T1000 (cell line): ENCODE measurements at places on chromosomes 13 and 19.

DNA sequence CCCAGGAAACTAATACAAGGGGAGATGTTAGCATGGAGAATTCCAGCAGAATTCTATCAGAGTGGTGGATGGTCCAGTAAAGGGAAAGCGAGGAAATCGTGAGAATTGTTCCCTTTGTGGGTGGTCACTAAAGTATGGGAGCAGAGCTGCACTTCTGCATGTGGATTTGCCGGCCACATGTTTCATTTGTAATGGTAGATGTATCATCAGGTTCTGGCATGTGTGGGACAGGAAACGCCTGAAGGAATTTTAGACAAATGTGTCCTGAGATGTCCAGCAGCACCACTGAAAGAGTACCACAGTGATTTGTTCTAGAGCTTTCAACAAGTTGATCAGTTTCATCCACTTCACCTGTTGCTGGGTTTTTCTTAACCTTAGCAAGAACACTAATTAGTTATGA is 308.4 kb downstream of the SHISA2 start:
- DNase-seq: no peak

- DNase-seq: no peak
Observed at GRCh38 chr13:50200988-50201387, 185.7 kb downstream of the KCNRG start.

DNA sequence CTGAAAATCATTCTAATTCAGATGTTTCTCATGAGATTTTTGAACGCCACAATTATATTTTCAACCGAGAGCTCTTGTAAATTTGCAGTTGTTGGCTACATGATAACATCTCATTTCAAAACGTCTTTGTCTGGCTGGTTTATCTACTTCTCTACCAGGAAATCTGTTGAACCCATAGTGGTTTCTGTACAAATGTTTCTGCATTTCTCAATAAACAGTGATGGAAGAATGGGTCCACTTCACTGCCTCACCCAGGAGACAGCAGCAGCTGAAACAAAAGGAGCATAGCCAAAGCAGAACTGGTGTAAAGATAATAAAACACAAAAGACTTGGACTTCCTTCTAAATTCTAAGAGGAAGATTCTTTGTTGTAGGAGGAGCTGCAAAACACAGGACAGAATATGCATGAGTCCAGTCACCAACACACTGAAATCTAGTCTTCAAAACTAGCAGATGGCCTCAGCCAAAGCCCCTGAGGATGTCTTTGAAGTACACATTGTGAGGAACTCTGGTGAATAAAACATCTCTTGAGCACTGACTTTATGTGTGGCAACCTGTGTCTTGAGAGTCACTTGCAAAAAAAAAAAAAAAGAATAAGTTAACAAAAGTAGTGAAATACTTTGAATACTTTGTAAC is 68.6 kb upstream of the FGF14 start:
- no peak for DNase-seq

- no peak for DNase-seq
Observed at GRCh38 chr13:53004573-53004972, 24.0 kb upstream of the OLFM4 start.

DNA sequence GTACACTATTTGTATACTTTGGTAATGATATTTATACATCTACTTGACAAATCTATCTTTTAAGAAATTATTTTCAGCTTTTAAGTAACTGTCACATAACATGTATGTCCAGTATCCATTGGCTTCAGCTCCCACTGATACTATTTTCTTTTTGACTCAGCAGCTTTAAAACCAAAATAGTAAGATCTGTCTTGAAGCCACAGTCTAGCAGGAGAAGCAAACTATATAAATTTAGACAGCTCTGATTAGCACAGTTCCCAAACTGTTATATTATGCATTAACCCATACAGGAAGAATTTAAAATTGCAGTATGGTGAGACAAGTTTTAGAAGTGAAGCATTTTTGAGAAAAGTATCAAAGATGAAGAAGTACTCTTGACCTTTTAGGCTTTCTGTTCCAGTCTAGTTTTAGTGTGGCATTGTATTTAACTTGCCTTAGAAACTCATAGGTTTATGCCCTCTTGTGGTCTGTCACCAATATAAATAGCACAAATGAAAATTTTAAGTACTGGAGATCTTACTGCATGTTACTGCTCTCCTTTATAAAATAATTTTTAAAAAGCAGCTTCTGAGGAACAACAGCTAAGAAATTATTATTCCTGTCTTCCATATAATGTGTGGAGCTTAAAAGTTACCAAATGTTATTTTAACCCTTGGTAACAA is 24.7 kb downstream of the URI1 start:
- DNase-seq: no peak

- no peak for DNase-seq
Observed at GRCh38 chr13:62085337-62086229, 669.9 kb upstream of the PCDH20 start.
